ENCODE measurements at places on chromosomes 4 and X.

DNA sequence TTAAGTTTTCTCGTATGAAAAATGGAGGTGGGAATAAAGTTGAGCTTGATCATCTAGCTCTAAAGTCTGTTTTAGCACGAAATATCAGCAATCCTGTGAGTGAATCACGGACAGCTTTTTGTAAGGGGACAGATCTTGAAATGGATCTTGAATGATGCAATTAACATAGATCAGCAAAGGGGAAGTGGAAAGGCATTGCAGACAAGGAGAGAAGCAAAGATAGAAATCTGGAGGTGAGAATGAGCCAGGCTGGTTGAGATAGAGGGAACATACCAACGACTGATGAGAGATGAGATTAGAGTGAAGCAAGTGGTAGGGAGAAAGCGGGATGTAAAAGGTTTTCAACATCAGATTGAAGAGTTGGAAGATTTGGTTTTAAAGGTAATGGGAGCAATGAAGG, 4.6 kb upstream of the DGKK start:
- no peak for DNase-seq

- no peak for DNase-seq
Observed at GRCh38 chrX:110509755-110510532, 151.3 kb downstream of the RTL9 start.

GRCh38 chr4:37758226-37758625, 68.3 kb upstream of the PGM2 start:
- DNase-seq = no peak

DNA sequence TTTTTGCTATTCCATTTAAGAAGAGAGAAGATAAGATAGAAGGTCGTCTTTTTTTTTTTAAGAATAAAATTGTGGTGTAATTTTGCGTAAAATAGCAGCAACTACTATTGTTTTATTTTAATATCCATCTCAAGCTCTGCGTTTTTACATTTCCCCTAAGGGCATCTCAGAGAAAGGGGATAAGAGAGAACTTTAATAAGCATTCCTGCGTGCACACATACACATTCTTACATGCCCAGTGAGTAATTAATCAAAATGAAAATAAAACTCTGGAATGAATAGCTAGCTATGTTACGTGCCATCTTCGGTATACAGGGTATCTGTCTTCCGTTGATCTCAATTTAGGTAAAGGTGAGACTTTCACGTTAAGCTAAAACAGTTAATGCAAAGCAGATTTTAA, 200.3 kb upstream of the TENM3 start:
- DNase-seq = no peak

DNA sequence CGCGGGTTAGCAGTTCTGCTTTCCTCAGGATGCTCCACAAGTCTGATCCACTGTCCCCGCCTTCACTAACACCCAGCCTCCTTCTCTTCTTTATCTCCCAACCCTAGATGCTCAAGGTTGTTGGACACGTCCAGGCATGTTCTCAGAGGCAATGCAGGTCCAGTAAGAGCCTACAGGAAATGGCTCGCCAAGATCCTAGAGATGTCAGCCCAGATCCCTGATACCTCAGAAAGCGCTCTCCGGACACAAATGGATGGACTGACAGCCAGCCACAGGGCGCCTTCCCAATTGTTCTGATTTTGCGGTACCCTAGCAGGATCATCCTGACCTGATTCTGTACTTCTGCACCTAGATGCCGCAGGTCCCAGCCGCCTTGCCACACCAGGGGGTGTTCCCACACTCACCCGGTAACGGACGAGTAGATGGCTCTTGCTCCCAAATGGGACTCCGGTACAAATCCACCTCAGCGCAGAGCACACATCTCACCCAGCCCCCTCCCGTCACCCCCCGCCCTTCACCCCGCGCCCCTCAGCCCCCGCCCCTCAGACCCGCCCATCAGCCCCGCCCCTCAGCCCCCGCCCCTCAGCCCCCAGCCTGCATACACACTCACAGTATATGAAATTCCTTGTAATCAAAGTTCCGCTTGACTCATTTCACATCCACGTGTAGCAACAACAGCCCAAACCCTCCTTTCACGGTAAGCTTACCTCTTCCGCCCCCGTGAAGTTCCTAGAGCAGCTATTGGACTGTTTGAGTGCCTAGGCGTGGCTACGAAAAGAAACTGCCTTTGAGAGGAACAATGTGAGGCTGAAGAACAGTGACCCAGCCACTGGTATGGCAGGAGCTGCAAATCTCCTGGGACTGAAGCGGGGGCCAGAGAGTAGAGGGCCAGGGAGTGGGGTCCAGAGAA, at the start of gene EDA2R:
TSS of gene EDA2R (minus strand) at position 488 of the 910 bp plus-strand sequence. CDS start 23,058 bp downstream, outside the sequence.
- peak; percentile 50 for DNase-seq

GRCh38 chr4:37723067-37723466, 36.9 kb upstream of the RELL1 start:
- DNase-seq = no peak

GRCh38 chrX:74510401-74510800, 89.1 kb downstream of the SLC16A2 start:
- no peak for DNase-seq

GRCh38 chr4:70734971-70735370, 13.2 kb downstream of the RUFY3 start:
- peak; percentile 14 for DNase-seq

- DNase-seq = no peak
Observed at GRCh38 chrX:29545878-29546277, 669.5 kb upstream of the MAGEB2 start.

- DNase-seq = no peak
Observed at GRCh38 chr4:156705311-156705710, 266.3 kb downstream of the PDGFC start.

- DNase-seq = no peak
Observed at GRCh38 chr4:142040043-142040442, 403.7 kb downstream of the IL15 start.

- no peak for DNase-seq
Observed at GRCh38 chrX:3378156-3378555, 31.7 kb upstream of the MXRA5 start.

DNA sequence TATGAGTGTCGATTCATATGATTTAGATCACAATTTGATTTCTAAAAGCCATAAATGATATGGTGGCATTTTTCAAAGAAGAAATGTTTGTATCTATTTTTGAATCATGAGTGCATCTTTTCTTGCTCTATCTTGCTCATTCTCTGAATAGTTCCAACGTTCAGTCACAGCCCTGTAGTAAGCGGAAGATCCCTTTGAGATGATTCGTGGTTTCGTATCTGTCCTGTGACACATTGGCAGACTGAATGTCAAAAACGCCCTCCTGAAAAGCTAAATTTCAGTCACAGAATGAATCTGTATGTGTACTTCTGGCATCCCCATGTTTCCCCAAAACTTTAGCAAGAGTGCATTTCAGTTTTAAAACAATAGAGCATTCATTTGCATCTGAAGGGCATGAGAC, 1066.9 kb upstream of the TENM3 start:
- DNase-seq = no peak

DNA sequence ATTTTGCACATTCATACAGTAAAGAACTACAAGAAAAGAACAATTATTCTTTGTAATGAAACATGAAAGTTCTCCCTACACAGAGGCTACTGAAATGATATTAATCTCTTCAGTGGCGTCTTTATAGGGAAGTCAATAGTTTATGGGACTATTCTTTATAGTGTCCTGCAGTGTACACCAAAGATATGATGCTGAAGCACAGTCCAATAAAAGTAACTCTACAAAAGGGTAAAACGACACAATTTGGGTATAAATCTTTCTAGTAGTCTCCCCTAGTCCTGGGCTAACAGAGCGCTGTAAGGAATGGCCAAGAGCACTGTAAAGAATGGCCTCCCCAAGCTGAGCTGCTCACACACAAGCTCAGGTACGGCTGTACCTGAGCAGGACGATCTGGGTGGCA, 101.1 kb upstream of the FUNDC1 start:
- DNase-seq = no peak

DNA sequence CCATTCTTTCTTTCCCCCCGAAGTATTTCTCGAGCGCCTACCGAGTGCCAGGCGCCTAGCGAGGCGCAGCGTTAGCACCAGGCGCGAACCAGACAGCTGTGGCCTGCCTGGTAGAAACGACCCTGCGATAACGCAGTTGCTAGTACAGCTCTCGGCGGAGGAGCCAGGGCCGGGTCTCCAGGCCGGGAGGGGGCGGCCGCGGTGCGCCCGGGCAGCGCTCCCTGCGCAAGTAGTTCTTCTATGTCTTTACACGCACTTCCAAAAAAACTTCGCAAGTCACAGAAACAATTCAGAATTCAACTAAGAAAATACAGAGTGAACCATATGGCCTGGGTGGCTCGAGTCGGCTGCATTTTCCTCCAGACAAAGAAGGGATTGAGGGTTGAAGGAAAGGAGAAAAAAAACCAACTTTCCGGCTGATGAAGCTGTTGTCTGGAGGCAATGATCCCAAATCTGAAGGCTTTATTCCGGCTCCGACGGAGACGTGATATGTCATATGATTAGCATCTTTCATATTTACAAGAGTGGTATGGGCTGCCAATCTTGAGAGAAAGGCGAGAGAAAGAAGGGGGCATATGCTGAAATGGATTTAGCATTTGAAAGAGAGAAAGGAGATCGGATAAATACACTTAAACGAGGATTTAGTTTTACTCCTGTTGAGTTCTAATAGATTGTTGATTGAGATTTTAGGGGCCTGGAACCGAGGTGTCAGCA, 7.2 kb upstream of the NEUROG2 start:
- DNase-seq = peak; percentile 36

GRCh38 chr4:183596067-183596757, 62.8 kb downstream of the RWDD4 start:
- DNase-seq = no peak

GRCh38 chr4:153619811-153620210, 64.3 kb upstream of the TLR2 start:
- DNase-seq = no peak

DNA sequence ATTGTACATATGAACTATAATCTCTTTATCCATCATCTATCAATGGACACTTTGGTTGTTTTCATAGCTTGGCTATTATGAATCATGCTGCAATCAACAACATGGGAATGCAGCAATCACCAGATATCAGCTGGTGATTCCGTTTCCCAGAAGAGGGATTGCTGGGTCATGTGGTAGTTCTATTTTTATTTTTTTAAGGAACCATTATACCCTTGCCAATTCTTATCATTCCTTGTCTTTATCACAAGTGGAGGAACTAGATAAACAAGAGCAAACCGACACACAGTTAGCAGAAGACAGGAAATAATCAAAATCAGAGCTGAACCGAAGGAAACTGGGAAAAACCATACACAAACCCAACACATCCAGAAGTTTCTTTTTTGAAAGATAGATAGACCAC, 14.5 kb upstream of the LNX1 start:
- no peak for DNase-seq

DNA sequence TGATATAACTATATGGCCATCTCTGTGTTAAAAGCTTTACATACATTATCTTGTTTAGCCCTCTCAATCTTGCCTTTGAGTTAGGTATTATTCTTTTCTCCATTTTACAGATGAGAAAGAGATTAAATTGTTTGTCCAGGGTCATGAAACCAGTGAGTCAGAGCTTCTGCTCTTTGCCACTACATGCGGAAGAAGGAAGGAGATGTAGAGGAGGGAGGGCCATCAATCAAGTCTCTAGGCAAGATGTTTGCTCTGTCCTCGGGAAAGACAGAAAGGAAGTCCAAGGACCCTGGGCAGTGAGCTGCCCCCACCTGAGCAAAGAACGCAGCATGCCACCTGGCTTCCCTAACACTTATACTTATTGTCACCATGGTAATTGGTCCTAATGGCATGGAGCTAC, 133.7 kb upstream of the IL1RAPL2 start:
- DNase-seq = no peak

DNA sequence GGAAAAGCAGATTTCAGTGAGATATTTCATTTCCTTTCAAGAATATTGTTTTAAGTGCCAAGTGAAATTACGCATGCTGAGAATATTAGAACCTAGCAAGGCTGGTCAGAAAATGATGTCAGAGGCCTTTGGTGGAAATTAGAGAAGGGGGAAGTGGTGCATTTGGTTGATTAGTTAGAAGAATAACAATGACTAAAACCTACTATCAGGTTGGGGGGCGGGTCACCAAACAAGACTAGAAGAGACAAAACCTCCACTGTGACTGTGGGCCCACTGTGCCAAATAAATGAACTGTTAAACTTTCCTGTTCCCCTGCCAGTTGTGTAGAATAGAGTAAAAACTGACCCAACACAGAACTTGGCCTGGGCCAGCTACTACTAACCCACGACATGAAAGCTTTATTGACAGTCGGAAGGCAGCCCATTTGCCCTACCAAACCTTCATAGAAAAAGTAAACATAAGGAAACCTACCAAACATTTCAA, 2.9 kb downstream of the RAPGEF2 start:
- no peak for DNase-seq

DNA sequence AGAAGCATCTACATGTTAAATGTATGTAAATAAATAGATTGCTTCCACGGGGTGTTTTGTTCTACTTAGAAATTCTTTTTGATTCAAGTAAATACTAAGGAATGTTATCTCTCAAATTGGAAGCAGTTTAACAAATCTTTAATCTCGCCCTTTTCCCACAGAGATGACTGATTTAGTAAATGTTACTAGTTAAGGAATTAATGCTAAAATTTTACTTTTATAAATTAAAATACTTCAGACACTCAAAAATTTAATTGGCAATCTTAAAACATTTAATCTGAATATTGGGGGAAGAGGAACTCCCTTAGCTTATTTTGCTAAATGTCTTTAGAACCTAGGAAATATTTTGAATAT, 12.1 kb downstream of the LARP7 start:
- no peak for DNase-seq

GRCh38 chr4:9898596-9899305, 117.3 kb downstream of the DRD5 start:
- no peak for DNase-seq

DNA sequence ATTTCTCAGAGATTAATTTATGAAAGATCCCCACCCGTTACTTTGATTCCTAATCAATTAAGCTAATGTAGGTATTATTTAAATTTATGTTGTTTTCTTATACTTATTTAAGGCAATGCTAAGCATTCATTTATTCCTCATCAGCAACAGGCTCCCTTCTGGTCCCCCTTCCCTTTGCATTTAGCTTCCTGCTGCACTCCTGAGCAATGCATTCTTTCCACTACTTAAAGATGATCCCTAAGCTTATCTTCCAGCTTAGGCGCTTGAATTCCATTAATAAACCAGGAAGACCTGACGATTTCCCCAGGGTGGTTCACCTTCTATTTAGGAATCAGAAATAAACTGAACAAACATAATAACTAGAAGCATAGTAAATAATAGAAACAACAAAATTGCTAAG, 1003.1 kb downstream of the FSTL5 start:
- DNase-seq = no peak

DNA sequence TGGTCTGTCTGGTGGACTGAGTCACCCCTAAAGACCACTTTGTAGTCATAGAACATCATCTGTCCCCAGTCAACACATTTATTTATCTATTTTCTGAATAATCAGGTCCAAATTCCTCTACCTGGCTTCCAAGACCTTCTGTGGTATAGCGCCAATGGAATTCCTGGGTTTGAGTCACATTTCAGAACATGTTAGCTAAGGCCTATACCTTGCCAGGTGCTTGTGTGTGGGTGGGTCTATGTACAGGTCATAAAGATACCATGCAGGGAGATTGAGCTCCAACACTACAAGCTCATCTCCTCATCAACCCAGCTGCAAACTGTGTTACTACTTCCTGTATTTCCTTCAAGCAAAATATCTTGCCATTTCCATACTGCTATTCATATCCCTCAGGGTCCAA, 113.3 kb downstream of the TRAPPC11 start:
- DNase-seq = no peak

- DNase-seq = no peak
Observed at GRCh38 chrX:9429767-9430166, 35.1 kb upstream of the TBL1X start.

- DNase-seq = no peak
Observed at GRCh38 chrX:37776987-37777325, 2.9 kb upstream of the CYBB start.
